ENCODE measurements at places on chromosomes 13 and 19. TPM values are rescaled to one million over a fixed set of nuclear protein-coding genes. Genes with fewer than 3 reads are reported as not detected.

HSD17B14 gene
- 21.5 TPM for total RNA-seq

ZNF536 gene
- total RNA-seq = not detected

RNF126 gene
- 61.3 TPM for total RNA-seq

RHPN2 gene
- total RNA-seq = 3.3 TPM

KIR2DL3 gene
- not detected for total RNA-seq

FDX2 gene
- 22.4 TPM for total RNA-seq

FLT3LG gene
- 4.7 TPM for total RNA-seq

FCER2 gene
- total RNA-seq = not detected

FFAR2 gene
- not detected for total RNA-seq

ADGRE2 gene
- not detected for total RNA-seq

GFY gene
- not detected for total RNA-seq

EPSTI1 gene
- 3.1 TPM for total RNA-seq

RGCC gene
- 148 TPM for total RNA-seq

MYH14 gene
- 0.13 TPM for total RNA-seq

- no peak for DNase-seq
Observed at GRCh38 chr19:13483215-13483614, 23.1 kb downstream of the CACNA1A start.

DNA sequence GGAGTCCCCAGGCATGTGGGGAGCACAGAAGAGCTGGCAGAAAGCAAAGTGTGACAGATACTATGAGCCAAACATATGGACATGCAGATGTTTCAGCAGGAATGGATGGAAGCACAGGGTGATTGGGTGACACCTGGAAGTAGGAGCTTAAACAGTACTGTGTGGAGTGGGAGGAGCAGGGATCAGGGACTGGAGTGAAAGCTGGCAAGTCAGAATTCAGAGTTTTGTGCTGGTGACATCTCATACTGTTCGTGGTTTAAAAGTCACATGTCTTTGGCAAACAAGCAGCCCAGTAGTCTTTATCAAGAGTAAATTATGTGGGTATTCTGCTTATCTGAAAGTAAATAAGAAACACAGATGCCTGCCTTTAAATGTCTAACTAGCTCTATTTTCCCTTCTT lies 408.2 kb downstream of the COG6 start:
- DNase-seq = no peak

DNA sequence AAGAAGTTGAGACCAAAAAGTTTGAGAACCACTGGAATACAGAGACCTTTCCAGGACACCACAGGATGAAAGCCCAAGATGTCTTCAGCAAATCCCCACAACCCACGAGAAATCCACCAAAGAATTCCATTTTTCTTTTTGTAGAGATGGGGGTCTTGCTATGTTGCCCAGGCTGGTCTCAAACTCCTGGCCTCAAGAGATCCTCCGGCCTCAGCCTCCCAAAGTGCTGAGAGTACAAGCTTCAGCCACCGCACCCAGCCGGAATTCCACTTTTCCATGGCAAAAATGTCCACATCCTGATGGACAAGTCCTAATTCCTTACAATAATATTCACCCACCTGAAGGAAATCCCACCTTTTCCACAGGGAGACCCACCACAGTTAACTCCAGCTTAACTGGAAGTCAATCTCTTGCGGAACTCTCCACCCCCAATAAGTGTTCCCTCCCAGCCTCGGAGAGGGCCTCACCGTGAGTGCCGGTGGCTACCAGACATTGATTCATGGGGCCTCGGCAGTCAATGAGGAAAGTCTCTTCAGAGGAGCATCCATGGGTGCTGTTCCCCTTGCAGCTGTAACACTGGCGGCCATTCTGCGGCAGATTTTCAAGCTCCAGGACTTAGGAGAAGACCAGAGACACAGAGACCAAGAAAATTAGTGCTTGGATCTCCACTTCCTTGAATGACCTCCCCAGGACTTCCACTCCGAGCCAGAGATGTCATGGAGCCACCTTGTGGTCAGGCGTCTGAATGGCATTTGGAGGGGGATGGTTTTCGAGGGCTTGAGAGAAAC lies 12.3 kb upstream of the CADM4 start:
- peak; percentile 77 for DNase-seq

DNA sequence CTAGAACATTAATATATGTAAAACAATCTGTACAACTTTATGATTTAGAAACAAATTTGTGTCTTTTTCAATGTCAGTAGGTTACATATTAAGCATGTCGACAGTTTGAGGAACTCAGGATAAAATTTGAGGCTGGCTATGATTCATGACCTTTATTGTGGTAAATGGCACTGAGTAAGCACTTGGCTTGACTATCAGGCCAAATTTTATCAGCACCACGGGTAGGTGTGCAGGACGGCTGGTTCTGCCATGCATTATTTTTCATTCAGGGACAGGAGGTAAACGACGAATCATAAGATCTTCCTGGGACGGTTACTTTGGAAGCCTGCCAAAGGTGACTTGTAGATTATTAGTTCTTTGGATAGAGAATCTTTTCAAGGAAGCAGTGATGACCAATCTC lies 19.9 kb upstream of the CYP4F8 start:
- DNase-seq = no peak

GRCh38 chr19:15141143-15141542 lies 33.9 kb downstream of the SYDE1 start:
- no peak for DNase-seq

- DNase-seq = no peak
Observed at GRCh38 chr19:5166262-5166661, 174.3 kb downstream of the PTPRS start.

DNA sequence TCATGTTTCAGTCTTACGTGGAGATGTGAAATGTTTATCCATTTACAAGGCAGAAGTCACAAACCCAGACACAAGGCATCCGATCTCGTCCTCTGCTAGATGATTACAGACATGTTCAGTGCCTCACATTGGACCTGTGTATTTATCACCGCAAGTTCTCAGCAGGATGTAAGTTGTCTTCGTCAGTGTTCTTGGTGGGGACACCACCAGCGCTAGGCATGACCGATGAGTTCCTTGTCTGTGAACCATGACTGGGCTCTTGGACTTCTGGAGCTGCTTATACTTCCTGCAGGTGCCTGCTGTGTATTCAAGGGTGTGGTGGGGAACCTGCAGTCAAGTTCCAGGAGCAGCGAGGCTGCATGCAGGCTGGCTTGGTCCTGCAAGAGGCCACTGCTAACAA lies 105.4 kb downstream of the URI1 start:
- no peak for DNase-seq

GRCh38 chr13:60494296-60494695 lies 97.3 kb downstream of the TDRD3 start:
- DNase-seq = no peak

DNA sequence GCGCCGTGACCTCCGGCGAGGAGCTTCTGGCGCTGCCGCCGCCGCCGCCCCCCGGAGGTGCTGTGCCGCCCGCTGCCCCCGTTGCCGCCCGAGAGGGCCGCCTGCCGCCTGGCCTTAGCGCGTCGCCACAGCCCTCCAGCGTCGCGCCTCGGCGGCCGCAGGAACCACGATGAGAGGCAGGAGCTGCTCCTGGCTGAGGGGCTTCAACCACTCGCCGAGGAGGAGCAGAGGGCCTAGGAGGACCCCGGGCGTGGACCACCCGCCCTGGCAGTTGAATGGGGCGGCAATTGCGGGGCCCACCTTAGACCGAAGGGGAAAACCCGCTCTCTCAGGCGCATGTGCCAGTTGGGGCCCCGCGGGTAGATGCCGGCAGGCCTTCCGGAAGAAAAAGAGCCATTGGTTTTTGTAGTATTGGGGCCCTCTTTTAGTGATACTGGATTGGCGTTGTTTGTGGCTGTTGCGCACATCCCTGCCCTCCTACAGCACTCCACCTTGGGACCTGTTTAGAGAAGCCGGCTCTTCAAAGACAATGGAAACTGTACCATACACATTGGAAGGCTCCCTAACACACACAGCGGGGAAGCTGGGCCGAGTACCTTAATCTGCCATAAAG lies 4.8 kb downstream of the PDX1 start:
- no peak for DNase-seq

- peak; percentile 96 for DNase-seq
Observed at GRCh38 chr19:7920519-7921301, 572 bp downstream of the SNAPC2 start.

GRCh38 chr13:51772105-51772455 lies 31.9 kb downstream of the DHRS12 start:
- DNase-seq = no peak

GRCh38 chr13:110407531-110407930 lies 100.4 kb downstream of the COL4A2 start:
- DNase-seq = peak; percentile 48

GRCh38 chr13:90956031-90956430 lies 391.5 kb upstream of the MIR17HG start:
- DNase-seq = no peak

DNA sequence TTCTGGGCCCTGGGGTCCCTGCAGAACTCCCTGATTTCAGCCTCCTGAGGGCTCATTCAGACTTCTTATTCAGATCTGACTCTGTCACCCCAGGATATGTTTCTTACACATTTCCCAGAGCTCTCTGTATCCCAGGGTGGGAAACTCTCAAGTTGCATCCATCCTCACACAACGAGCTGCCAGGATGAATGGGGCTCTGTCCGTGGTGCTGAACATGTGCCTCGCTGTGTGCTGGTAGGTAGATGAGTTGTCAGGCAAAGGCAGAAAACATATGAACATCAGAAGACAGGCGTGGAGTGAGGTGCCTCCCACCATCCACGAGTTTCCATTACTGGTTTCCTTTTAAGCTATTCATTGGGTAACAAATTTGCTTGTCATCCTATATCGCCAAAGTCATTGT lies 11.4 kb upstream of the IGFL1 start:
- peak; percentile 24 for DNase-seq

GRCh38 chr19:1156830-1157615 lies 17.0 kb downstream of the SBNO2 start:
- no peak for DNase-seq

GRCh38 chr19:38304866-38305429 lies 897 bp downstream of the C19orf33 start:
- peak; percentile 70 for DNase-seq

DNA sequence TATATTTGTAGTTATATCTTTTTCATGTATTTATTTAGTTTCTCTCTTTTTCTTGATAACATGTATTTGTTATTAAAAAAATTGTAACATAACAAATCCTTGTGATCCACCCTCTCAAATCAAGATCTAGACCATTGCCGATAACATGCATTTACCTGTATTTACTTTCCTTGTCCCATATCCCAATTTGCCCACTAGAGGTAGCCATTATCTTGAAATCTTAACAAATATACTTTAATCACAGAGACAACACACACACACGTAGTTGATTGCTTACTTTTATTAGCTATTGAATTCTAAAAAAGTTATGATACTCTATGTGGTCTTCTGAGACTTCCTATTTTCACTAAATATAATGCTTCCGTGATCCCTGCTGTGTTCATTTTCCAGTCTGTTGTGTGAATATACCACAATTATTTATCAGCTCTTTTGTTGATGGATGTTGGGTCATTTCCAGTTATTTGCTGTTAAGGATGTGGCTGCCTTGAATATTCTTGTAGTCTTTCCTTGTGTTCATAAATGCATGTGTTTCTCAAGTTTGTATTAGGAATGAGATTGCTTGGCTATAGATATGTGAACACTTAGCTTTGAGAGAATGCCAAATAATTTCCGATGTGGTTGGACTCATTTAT lies 31.3 kb upstream of the ZMYM2 start:
- DNase-seq = peak; percentile 59

GRCh38 chr13:22082030-22082429 lies 411.2 kb downstream of the FGF9 start:
- DNase-seq = no peak

DNA sequence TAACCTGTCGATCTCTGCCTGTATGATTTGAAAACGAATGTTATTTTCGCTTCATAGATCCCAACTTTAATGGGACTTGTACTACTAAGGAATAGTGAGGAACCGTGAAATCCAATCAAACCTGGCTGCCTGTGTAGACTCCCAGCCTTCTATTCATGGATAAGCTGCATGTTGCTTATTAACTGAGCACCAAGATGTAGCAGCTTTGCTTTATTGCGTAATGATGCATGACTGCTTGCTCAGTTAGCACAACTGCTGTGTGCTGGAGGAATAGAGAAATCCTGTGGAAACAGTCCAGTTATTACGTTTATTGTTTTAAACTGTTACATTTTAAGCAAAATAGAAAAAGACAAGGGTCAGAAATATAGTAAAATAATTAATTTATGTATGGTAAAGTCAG lies 108.2 kb downstream of the SHISA2 start:
- no peak for DNase-seq

GRCh38 chr19:13408889-13409518 lies 97.3 kb downstream of the CACNA1A start:
- no peak for DNase-seq

- peak; percentile 67 for DNase-seq
Observed at GRCh38 chr19:18349524-18350128, 9.2 kb downstream of the PGPEP1 start.

DNA sequence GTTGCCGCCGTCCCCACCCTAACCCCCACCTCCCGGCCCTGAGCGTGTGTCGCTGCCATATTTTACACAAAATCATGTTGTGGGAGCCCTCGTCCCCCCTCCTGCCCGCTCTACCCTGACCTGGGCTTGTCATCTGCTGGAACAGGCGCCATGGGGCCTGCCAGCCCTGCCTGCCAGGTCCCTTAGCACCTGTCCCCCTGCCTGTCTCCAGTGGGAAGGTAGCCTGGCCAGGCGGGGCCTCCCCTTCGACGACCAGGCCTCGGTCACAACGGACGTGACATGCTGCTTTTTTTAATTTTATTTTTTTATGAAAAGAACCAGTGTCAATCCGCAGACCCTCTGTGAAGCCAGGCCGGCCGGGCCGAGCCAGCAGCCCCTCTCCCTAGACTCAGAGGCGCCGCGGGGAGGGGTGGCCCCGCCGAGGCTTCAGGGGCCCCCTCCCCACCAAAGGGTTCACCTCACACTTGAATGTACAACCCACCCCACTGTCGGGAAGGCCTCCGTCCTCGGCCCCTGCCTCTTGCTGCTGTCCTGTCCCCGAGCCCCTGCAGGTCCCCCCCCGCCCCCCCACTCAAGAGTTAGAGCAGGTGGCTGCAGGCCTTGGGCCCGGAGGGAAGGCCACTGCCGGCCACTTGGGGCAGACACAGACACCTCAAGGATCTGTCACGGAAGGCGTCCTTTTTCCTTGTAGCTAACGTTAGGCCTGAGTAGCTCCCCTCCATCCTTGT lies 6.4 kb downstream of the YIPF2 start:
- DNase-seq = no peak

DNA sequence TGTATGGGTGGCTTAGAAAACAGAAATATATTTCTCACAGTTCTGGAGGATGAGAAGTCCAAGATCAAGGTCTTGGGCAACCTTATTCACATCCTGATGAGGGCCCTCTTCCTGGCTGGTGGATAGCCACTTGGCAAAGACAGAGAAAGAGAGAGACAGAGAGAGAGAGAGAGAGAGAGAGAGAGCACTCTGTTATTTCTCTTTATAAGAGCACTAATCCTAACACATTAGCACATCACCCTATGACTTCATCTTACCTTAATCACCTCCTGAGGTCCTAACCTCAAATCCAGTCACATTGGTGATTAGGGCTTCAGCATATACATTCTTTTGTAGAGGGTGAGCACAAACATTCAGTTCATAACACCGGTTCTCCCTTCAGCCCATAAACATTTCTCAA lies 430.3 kb downstream of the EFNB2 start:
- peak; percentile 25 for DNase-seq
